ENCODE measurements at places on chromosomes 2 and 18.

GRCh38 chr2:150449856-150450255 lies 37.6 kb downstream of the RND3 start:
- DNase-seq: no peak

- DNase-seq: no peak
Observed at GRCh38 chr2:171297956-171298355, 135.8 kb downstream of the METTL8 start.

DNA sequence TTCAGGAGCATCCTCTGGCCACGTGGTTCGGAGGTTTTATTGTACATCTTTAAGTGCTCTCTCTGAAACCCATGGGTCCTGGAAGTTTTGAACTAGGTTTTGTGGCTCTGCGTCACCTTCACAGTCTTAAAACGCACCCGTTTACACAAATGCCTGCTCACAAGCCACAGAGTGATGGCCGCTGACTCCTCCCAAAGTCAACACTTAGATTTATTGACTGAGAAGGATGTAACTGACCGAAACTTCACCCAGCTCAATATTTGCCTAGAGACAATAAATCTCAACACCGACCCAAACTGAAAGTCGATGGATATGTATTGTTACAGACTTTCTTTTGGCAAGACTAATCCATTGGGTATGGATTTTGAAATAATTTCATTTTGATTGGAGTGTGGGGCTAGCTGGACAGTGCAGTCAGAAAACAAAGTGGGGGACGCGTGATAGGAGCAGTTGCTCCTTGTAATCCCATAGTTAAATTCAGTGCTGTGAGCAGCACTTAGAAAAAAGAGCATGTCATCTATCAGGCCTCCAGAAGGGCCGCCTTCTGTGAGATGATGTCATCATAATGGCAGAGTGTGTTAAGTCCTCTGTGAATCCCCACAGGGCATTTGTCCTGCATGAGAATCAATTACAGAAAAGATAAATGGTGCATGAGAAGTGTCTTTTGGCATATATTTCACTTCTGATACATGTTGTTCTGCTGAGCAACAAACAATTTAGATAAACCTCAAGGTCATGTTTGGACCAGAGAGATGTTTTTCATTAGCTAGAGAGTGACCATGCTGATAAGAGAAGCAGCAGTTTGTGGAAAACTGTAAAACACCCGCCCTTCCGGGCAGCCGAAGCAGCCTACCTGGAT lies 183.7 kb downstream of the INO80D start:
- no peak for DNase-seq

DNA sequence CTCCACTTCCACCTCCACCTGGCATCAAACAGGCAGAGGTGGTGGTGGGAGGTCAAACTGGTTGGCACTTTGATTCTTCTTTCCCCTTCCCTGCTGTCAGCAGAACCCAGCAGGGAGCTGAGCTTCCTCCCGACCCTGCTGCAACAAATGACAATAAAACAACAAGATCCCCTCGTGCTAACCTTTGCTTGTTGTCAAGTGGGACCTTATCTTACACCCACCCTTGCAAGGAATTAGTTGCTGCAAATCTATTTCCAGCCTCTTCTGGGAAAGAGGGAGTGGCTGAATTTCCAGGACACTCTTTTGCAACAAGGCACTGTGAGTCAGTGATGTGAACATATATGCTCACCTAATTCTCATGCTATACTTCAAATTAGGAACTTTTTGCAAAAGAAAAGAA lies 655.1 kb downstream of the DSC3 start:
- no peak for DNase-seq

DNA sequence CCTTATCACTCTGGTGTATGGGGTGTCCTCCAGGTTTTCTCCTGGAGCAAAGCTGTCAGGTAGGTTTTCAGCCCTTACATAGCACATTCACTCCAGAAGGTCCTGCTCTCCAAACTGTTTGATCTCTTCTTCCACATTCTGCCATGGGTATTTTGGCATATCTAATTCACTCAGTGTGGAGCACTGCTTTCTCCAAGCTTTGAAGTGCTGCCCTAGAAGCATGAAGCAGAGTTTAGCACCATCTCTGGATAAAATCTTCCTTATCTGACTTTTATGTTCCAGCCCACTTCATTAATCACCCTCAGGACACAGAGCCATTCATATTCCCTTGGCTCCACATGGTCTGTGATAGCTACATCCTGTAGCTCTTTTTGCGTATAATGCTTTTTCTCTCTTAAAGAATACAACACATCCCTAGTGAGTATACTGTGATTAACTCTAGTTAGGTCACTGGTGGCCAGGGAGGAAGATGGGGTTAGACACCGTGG lies 56.7 kb upstream of the ARHGAP28 start:
- no peak for DNase-seq

- no peak for DNase-seq
Observed at GRCh38 chr2:101803945-101804696, 106.6 kb downstream of the MAP4K4 start.

GRCh38 chr18:59127047-59127446 lies 12.6 kb upstream of the SEC11C start:
- no peak for DNase-seq

GRCh38 chr2:136324966-136325365 lies 207.0 kb upstream of the CXCR4 start:
- no peak for DNase-seq

DNA sequence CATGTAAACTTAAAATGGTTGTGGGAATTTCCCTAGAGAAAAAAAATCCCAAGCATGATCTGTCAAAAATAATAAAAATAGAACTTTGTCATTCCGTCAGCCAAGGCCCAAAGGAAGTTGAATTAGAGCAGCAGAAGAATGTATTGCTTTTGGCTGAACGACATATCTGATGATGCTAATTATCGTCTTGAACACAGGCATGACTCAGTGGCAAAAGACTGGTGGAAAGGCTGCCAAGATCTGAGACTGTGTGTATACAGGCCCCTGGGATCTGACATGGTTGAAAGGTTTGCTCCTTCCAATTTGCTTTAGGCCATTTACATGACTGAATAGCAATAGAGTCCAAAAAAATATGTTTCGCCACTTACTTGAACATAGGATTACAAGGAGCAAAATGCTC lies 1057.1 kb upstream of the CRIM1 start:
- DNase-seq: no peak

All from activated naive CD4-positive, alpha-beta T cell (primary cell).